ENCODE measurements at places on chromosomes 3 and 15. TPM values are rescaled to one million over a fixed set of nuclear protein-coding genes. Genes with fewer than 3 reads are reported as not detected.

- DNase-seq = no peak
Observed at GRCh38 chr15:47885920-47886319, 168.6 kb downstream of the SEMA6D start.

DNA sequence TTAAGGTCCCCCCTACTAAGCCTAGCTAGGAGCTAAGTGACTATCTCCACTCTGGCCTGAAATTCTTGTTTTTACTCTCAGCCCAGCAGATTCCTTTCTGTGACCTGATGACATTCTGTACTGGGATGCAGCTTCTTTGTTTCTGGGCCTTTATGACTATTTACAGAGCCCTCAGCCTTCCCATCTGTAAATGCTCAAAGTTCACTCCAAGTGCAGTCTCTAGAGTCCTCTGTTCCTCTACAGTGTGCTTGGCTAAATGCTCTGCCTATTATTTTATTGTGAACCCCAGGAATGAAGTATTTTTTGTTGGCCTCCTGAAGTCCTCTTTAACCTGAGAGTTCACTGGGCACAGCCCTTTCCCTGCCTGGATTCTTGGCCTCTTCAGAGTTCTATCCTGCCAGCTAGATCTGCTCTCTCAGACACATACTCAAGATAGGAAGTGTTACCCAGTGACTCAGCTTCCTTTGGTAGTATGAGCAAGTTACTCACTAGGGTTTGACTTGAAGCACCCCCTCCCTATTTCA is 278.1 kb upstream of the P2RY1 start:
- peak; percentile 22 for DNase-seq

PGBD4 gene
- polyA plus RNA-seq = 1.6 TPM

FANCD2OS gene
- not detected for polyA plus RNA-seq

DNA sequence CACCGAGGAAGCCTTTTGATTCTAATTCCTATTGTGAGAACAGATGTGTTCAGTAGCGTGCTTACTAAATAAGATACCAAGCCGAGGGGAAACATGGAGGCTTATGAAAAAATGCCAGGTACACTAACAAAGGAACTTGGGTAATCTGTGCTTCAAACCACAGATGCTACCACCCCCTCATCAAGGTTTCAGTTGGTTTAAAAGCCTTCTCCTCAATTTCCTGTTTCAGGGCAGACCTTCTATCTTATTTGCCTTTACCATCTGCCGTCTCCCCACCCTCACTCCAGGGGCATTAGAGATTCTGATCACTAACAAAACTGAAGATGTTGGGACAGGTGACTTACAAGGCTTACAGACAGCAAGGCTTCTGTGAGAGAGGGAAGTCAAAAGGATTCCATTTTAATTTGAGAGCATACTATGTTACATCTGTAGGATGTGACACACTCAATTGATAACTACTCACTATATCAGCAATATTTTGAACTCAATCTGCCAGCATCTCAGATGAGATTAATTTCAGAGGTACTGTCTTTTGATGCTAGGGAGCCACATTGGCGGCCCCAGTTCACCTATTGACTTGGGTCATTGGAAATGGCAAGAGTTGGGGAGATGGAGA is 60.6 kb upstream of the PLCL2 start:
- DNase-seq = no peak

DNA sequence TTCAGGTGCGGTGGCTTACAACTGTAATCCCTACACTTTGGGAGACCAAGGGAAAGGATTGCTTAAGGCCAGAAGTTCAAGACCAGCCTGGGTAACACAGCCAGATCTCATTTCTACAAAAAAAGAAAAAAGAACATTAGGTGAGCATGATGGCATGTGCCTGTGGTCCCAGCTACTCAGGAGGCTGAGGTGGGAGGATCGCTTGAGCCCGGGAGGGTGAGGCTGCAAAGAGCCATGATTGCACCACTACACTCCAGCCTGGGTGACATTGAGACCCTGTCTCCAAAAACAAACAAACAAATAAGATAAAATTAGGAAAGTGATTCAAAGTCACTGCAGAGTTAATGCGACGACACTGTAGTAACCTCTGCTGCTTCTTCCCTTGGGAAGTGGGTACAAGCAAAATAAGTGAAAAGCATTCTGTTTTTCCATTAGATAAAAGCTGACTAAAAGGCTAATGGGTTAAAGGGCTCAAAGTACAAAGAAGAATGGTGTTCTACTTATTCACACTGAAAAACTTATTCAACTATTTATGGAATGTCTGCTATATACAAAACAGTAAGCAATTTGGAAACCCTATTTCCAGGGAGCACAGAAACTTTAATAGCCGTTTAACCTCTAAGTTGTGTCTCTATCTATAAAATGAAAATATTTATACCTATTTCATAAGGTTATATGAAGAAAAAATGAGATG is 8.0 kb upstream of the RPS27L start:
- no peak for DNase-seq

- DNase-seq = peak; percentile 82
Observed at GRCh38 chr15:78055919-78056713, 21.4 kb downstream of the TBC1D2B start.

- DNase-seq = no peak
Observed at GRCh38 chr3:189820365-189820720, 189.2 kb downstream of the TP63 start.

DNA sequence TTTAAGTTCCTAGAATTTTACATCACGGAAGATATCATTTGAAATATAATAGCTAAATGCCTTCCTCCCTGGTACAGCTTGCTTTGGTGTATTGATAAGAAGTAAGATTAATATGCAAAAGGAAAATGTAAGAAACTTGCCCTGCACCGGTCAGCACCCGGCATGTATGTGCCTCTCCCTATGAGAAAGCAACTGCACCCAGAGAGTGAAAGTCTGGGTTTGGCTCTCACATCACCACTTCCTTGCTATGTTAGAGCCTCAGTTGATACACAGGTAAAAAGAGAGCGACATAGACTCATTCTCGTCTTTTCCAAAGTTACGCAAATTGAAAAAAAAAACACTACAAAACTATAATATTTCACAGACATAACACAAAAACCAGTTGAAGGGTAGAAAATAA is 96.7 kb downstream of the FOXP1 start:
- DNase-seq = no peak

- peak; percentile 25 for DNase-seq
Observed at GRCh38 chr3:177057768-177058167, 139.5 kb downstream of the TBL1XR1 start.

PLIN1 gene
- polyA plus RNA-seq = 18.0 TPM

- DNase-seq = peak; percentile 61
Observed at GRCh38 chr3:97793420-97794019, 28.3 kb upstream of the CRYBG3 start.

CPNE9 gene
- not detected for polyA plus RNA-seq

DAZL gene
- polyA plus RNA-seq = not detected

ITGA11 gene
- polyA plus RNA-seq = 0.99 TPM

SPATA12 gene
- 0.22 TPM for polyA plus RNA-seq

OR5K4 gene
- polyA plus RNA-seq = not detected

AMOTL2 gene
- polyA plus RNA-seq = 11.5 TPM

- DNase-seq = no peak
Observed at GRCh38 chr3:23580096-23580713, 225.6 kb upstream of the UBE2E1 start.

ATP8B4 gene
- polyA plus RNA-seq = 1.3 TPM

GRCh38 chr3:178569826-178570225 is 33.6 kb downstream of the KCNMB2 start:
- no peak for DNase-seq

DNA sequence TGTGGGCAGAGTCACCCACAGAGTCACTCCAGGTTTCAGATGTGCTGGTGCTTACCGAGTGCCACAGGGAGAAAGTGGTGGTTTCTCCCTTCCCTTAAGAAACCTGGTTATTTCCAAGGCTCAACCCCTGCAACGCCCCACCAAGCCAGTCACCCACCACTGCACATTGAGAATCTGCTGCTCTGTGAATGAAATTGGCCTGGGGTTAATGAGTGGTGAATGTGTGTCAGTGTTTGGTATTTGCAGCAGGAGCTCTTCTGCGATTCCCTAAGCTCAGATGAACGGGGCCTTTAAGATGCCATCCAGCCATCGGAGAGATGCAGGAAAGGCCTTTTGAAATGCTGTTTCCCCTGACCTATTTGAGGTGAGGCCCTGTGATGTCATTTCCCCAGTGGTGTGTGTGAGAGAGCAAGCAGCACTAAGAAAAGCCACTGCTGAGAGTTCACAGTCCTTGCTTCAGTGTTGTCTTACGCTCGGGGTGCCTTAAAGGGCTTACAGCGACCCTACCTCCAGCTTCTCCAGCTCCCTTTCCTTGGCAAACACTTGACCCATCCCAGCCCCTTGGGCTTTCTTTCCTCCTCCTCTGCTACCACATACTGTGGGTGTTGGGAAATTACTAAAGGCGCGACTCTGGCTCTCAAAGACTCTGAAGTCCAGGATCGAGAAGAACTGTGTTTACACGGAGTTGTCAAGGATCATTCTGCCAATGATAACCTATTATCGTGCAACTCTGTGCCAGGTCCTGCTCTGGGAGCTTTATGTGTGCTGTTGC is 68.9 kb downstream of the SMAD3 start:
- peak; percentile 60 for DNase-seq

DNA sequence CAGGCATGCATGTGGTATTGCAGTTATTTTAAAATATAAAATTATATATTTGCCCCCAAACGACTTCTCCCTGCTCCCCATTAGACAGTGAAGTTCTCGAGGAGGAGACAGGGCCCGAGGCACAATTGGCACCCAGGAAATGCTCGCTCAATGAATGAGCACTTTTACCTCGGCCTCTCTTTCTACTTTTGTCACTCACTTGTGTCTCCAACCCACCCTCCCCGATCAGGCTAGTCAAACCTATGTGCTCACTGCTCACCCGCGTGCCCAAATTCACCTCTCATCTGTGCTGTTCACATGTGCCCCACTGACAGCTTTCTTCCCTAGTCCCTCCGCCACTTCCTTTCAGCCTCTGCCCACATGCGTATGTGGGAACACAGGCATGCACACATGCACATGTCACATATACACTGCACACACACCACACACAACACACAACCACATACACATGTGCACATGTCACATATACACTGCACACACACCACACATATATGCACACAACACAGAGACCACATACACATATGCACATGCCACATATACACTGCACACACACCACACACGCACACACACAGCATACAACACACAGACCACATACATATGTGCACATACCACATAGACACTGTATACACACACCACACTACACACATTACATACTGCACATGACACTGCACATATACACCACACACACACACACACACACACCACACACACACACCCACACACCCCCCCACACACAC is 46.3 kb upstream of the DLG1 start:
- DNase-seq = no peak

- no peak for DNase-seq
Observed at GRCh38 chr3:152394246-152394645, 125.5 kb downstream of the MBNL1 start.

DNA sequence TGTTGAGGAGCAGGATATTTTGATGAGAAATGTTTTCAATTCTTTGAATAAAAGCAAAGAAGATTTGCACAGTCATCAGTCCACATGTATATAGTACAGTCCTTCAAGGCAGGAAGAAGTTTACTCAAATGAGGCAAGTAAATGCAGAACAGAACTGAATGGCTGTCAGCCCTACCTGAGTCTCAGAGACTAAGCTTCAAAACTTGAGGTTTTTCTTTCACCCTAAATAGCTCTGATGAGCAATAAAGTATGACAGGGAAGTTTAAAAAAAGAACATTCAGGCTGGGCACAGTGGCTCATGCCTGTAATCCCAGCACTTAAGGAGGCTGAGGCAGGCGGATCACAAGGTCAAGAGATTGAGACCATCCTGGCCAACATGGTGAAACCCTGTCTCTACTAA is 232.5 kb downstream of the SUCLG2 start:
- no peak for DNase-seq

- DNase-seq = no peak
Observed at GRCh38 chr15:32723171-32723948, 5.6 kb downstream of the GREM1 start.

DNA sequence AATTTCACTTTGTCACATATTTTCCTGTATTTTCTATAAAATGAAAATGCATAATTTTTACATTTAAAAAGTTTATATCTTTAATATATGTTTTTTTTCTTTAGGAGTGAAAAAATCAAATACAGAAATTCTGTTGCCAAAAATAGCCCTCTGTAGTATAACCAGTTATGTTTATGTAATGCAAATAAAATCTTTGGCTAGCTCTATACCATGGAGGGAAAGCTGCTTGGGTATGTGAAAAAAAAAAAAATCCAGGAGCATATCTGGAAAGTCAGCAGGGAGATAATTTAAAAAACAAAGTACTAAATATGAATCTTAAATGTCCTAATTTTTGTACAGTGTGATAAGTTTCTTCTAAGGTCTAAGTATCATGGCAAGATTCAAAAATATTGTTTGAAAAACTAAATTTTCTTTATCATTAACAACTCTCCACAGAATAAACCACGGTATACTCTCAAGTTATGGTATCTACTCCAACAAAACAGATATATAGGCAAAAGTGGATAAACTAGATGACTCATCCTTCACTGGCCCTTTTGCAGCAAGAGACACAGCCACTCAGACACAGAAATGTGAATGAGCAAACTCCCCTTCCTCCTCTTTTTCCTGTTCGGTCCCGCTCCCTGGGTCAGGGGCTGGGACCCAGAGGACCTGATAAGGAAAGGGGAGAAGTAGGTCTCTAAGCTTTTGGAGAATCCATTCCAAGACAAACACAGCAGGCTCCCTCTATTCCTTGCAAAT is 66.6 kb downstream of the PDZRN3 start:
- no peak for DNase-seq

GRCh38 chr3:187197335-187197649 is at the start of gene RTP1:
RTP1 (plus strand) TSS chr3:187197486; CDS start chr3:187197516, 30 bp downstream.
- DNase-seq = no peak

SPSB4 gene
- polyA plus RNA-seq = not detected

DNA sequence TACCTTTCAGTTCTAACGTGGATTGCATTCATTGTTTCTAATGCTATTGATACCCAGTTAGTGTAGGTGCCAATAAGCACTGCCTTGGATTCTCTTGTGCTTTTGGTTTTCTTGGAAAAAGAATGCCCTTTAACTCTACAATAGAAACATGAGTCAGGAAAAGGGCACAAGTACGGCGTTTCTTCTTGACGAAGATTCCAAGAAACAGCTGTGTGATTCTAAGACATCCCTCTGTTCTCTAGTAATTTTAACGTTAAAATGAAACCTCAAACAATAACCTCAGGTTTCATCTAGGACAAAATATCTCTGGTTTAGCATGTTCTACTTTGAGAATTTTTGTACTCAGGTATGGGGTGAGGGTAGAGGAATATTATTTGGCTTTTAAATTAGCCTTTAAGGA is 540.5 kb upstream of the ATP11B start:
- DNase-seq = no peak

PPARG gene
- 21.3 TPM for polyA plus RNA-seq

MLF1 gene
- polyA plus RNA-seq = not detected

DNA sequence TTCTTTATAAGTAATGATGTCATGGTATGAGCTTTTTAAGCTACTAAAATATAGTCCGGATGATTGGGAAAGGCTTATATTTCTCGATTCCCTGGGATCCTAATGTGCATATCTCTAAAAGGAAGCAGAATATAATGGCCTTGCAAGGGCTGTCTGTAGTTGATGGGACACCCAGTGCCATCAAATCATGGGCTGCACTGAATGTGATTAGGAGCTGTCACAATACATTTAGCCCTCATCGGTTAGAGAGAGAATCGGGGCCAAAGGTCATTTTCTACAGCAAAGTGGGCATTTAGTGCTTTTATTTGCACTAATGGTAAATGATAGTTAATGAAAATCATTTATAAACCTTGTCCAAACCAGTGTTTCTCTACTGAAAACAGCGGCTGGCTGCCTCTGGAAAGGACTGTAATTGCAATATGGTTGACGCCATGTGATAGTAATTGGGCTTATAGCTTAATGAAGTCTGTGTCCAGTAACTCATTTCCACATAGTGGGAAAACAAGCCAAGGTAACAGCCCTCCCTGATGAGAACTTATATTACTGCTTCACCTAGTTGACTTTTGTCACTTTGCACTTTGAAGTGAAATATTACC is 265.0 kb upstream of the AZI2 start:
- DNase-seq = no peak
